ENCODE measurements at places on chromosomes 5 and 9.

DNA sequence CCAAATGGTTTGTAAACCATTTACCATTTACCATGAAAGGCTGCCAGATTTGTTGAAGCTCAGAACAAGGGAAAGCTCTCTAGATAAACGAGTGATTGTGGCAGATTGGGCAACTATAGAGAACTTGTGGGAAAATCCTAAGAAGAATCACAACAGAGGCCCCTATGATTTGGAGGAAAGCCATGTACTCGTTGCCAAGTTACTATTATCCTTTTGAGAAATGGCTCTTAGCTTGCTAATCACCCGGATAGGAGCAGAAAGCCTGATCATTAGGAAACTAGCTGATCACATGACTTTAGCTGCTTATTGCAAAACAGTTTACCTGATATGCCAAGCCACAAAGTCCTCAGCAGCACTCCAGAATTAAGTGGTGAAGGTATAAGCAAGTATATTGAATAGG is 23.5 kb upstream of the ATG10 start:
- DNase-seq = no peak

- DNase-seq = no peak
Observed at GRCh38 chr9:98280574-98280973, 25.1 kb upstream of the TBC1D2 start.

DNA sequence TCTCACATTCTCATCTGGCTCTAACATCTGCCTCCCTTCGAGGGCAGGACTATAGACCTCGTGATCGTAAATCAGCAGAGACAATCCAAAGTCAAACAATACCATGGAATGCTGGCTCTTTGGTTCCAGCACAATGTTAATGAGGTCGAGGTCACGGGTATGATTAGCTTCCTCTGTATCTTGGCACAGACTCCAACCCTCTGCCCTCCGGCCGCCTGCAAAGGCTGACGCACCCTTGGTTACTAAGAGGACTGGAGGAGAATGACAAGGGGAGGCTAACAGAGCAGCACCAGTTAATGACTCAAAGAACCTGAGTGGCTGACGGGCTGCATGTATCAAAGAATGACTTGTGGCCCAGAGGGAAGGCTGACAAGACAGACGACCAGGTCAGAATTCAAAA is 10.1 kb downstream of the LHFPL2 start:
- peak; percentile 88 for DNase-seq

- no peak for DNase-seq
Observed at GRCh38 chr5:135487037-135487395, 34.9 kb upstream of the TIFAB start.

- DNase-seq = peak; percentile 69
Observed at GRCh38 chr5:82635561-82636288, 357.6 kb upstream of the RPS23 start.

GRCh38 chr9:12166518-12166917 is 526.7 kb upstream of the TYRP1 start:
- no peak for DNase-seq

GRCh38 chr9:38133595-38133994 is 64.6 kb upstream of the SHB start:
- DNase-seq = no peak

- no peak for DNase-seq
Observed at GRCh38 chr5:73968729-73969128, 342.7 kb downstream of the ARHGEF28 start.

DNA sequence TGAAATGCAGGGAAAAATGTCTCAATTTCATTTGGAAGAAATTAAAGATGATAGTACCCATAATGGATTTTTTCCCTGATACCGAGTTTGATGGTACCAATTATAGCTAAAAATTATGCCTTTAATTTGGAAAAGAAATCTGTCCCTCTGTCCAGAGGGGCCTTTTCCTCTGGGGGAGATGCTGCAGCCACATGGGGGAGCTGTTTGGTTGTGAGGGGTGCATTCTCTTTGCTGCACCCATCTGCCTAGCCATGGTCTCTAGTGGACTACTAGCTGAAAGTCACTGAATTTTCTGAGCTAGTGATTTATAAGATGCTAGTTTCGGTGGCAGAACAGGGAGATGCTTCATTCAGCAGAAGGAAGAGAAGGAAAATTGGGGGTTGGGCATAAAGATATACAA is 9.6 kb downstream of the SEC61B start:
- DNase-seq = no peak

DNA sequence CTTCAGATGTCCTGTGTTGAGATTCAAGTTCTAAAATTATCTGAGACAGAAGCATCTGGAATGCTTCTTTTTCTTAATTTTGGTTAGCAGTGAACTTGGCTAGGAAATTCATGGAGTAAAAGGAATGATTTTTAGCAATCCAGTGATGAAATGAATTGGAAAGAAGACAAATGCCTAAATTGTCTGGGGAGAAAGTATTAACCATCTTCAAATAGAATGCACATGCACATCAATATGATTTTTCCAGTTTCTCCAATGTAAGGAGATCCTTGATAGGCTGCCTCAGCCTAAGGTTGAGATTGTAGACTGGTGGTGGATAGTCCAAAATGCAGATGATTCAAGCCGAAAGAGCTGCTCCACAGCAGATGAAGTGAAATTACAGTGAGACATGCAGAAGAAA is 106.7 kb downstream of the PCSK5 start:
- no peak for DNase-seq

DNA sequence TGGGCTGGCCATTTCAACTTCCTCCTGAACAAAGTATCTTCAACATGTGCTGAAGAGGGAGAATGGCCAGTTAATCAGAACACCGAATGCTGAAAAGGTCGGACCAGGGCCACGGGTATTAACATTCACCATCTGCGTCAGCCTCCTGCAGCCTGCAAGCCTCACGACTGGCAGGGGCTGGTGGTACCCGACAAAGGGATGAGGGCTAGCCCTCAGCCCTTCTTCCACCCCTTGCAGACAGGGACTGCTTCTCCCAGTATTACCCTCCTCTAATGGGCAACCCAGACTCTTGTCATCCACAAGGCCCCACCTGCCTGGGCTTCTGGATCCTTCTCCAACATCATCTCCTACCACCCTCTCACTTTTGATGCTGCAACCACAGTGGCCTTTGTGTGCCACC is 246.6 kb downstream of the FSTL4 start:
- no peak for DNase-seq

- DNase-seq = no peak
Observed at GRCh38 chr5:173198049-173198448, 37.0 kb downstream of the NKX2-5 start.

Measured in stomach (tissue), 19 donors.